ENCODE measurements at places on chromosomes 3 and 15.

DNA sequence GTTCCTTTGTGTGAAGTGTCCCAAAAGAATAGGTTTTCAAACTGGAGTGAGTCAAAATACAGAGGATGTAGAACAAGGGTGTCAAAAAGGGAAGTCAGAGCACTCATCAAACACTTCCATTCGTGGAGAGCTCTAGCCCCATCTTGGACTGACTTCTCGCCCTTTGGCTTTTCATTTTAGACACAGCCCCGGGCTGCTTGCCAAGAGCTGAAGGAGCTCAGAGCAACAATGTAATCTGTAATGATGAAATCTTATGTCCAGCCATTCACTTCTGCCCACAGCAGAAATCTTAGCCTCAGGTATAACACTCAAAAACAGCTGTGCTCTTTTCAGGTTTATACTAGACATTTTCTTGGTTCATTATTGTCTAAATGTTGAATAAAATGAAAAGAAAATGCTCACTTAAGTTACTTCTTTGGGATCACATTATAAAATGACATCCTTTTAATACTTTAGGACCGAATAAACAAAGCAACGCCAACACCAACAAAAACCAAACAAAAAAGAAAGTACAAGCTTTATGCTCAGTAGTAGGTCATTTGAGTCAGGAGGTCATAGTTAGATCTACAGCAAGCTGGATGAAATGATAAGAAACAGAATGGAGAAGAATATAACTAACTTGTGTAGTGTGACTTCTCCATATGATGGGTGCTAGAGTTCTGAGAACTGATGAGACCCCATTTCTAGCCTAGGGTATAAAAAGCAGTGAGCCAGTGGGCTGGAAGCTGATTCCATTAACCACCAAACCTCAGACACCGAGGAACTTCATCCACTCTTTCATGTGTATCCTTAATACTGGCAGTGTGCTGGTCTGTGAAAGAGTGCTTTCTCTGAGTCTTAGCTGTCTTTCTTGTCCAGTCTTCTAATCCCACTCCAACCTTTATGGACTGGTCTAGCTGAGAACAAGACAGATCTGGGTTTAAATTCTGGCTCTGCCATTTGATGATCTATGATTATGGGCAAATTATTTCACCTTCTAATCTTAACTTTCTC lies 131.8 kb upstream of the SLC7A14 start:
- DNase-seq = no peak

DNA sequence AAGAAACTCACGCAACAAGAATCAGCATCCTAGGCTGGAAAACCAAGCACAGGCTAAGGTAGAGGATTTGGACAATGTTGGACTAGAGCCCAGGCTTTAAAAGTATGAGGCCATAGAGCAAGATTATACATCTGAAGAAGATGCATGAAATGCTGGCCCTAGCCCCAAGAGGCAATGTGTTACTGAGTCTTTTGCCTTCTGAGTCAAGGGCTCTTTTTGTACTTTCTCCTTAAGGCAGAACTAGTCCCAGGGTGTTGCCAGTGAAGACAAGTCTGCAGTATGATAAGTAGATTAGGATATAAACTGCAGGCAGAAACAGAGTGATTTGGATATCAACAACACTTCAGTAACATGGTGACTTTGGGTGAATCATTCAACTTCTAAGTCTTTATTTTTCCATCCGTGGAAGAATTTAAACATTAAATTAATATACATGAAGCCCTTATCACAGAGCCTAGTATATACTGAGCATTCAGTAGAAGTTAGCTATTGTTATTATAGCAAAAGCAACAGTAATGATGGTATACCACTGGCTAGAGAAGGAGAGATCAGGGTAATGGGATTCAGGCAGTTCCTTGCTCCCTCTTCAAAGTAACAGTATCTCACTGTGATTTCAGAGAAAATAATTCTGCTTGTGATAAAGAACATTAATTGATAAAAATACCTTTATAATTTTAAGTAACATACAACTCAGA lies 99.9 kb upstream of the MLF1 start:
- no peak for DNase-seq

GRCh38 chr3:106341586-106342162 lies 472.9 kb upstream of the CBLB start:
- no peak for DNase-seq

DNA sequence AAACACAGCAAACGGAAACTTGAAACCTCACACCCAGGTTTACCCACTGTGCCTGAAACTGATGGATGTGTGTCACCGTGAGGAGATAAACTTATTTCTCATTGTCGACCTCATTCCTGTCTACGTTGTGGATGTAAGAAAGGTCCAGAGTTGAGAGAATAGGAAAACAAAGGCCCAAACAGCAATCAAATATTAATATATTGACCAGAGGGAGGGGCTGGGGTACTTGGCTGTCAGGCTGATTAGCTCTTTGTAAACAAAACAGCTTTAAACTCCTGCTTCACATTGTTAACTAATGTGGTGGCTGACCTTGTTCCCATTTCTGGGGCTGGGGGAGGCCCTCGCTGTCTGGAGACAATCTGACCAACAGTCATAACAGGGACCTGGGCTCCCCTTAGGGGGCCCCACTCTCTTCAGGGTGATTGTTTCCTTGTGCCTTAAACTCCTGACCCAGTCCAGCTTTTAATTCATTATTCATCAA lies 937.6 kb downstream of the MCTP2 start:
- DNase-seq = no peak

DNA sequence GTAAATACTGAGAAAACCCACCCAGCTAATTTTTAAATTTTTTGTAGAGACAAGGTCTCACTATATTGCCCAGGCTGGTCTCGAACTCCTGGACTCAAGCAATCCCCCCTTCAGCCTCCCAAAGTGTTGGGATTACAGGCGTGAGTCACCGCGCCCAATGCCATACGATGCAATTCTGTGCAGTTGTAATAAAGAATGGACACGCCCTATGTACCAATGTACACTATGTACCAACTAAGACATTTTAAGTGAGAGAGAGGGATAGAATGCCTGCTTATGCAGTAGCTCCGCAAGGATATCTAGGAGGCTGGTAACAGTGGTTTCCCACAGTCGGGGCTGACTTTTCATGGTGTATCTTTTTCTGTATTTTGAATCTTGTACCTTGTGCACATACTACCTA lies 14.6 kb downstream of the ZNF710 start:
- no peak for DNase-seq

DNA sequence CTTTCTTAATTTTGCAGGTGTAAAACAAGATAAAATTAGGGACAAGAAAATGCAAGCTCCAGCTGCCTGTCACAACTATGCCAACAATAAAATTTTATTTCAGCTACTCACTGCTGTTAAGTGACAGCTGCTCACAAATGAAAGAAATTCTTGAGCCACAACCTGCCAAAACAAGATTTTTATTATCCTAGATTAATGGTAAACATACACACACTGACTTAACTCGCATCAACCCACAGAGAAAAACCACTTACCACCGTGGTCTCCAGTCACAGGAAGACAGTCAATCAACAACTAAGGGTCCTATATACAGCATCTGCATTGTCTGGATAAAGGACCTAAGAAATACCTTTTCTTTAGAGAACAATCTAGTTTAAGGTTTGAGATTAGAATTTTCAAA lies 31.3 kb downstream of the EFL1 start:
- no peak for DNase-seq

DNA sequence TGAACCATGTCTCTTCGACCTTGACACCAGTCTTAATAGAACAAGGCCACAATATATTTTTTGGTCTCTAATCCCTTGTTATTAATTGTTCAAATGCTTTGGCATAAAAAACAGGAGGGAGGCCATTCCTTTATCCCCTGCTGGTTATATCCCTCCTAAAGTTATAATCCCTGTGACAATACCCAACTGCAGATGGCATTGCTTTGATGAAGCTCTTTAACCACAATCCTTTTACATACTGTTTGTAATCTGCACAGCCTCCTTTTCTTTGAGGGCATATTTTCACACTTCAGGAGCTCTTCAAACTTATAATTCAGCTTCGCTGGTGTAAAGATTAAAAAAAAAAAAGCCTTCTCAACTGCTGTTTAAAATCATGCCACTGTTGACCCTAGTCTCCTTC lies 919.0 kb downstream of the EPHA3 start:
- no peak for DNase-seq

- DNase-seq = peak; percentile 48
Measured at GRCh38 chr3:129277829-129278271, 820 bp upstream of the HMCES start.

DNA sequence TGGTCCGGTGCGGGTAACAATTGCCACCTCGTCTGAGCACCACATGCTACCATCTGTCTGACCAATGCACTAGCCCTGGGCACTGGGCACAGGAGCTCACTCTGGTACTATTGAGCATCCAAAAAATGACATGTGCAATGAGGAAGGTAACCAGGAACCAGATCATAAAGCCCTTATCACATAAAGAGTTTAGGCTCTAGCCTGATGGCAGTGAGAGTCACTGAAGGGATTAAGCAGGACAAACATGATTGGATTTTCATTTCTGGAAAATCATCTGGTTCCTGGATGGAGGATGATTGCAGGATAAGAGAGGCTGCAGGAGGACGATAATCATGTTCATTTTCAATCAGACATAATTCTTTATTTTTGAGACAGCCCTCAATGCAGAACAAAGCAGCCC lies 12.4 kb downstream of the NDUFB4 start:
- DNase-seq = no peak

DNA sequence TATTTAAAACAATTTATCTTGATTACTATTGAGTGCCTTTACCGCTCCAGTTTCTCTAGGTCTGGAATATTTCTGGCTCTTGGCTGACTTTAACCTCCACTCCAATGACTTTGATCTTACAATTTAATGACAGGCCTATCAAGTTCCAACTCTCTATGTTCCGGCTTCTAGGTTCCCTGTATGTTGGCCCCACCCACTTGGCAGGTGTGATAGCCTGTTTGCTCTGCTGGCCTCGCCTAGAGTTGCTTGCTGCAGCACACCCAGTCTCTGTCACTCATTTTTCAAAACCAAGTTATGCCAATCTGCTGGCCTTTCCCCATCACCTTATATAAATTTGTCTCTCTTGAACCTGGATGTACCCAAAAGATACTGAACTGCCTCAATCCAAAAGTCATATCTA lies 428.0 kb downstream of the ROBO1 start:
- DNase-seq = no peak

GRCh38 chr3:79314544-79314943 lies 453.3 kb downstream of the ROBO1 start:
- DNase-seq = no peak

GRCh38 chr15:92460023-92460422 lies 66.3 kb downstream of the ST8SIA2 start:
- DNase-seq = no peak

DNA sequence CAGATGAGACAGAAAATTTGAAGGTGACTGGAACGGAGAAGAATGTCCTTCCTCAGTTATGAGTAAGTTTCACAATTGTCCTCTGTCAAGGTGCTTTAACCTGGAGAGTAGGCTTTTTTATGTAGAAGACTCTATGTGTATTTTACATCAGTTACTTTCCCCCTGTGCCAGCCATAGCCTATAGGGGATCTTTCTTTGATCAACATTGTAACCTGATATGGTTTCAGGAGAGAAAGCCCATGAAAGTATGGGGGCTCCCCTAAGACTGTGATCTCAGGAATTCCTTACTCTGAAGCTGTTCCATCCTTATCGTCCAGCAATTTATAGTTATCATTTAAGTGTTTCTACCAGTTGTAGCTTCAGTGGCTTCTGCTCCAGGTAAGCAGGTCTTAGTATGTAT lies 1076.3 kb upstream of the EPHA6 start:
- no peak for DNase-seq

DNA sequence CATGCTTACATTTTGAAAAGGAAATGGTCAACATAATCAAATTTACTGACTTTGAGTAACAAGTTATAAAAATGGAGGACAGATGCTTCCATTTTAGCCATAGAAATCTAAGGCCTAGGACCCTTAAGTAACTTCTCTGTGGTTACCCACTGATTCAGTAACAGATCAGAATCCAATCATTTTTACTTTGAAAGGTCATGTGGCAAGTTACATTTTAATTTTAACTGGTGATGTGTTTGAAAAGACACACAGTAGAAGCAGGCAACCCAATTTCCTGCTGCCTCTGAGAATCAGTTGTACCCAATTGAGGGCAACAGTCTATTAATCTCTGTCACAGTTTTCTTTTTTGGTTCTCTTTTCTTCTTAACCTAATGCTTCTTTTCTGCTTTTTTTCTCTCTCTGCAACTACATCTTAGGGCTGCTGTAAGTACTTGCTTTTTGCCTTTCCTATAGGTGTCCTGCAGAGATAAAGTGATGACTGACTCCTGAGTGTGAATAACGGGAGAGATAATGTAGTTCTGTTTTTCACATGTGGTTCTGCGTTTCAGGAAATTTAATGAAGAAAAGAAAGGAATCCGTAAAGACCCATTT lies 3.3 kb downstream of the ZWILCH start:
- no peak for DNase-seq

DNA sequence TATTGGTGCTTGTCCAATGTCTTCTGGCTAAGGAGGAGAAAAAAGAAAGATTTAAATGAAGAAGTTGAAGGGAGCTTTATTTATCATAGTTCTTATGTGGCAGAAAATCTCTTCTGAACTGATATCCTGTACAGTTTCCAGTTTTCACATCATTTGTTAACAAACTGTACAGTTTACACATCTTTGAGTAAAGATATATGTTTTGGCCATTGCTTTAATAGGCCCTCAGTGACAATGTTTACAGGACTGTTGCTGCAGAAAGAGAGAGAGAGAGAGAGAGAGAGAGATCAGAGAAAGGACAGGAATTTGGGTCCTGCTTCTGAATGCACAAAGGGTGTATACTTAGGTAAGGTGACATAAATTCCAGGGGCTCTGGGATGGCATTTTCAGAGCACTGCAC lies 188.3 kb downstream of the NR1D2 start:
- DNase-seq = no peak

DNA sequence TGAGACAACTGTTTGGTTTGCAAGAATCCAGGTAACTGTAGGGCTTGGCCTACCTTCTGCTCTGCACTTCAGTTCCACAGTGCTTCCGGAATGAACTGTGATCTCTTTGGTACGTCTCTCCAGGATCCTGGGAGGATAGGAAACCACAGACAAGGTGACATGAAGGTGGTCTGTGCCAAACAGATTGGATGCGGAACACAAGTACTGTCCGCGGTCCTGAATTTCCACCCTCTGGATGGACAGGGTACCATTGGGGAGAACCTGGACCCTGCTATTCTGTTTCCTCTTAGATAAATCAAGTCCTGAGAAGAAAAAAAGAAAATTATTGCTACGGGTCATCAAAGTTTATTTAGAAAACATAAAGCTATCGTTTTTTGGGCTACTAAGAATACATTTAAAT lies 17.3 kb downstream of the IGSF10 start:
- peak; percentile 30 for DNase-seq

- DNase-seq = no peak
Measured at GRCh38 chr3:132255041-132255745, 62.0 kb upstream of the ACP3 start.

- DNase-seq = peak; percentile 58
Measured at GRCh38 chr3:16871915-16872842, 12.6 kb upstream of the PLCL2 start.

Measured in NB4 (cell line).